Thoracic aorta (tissue), 2 donors: ENCODE measurements at places on chromosomes 12 and 14. TPM values are rescaled to one million over a fixed set of nuclear protein-coding genes. Genes with fewer than 3 reads are reported as not detected.

DNA sequence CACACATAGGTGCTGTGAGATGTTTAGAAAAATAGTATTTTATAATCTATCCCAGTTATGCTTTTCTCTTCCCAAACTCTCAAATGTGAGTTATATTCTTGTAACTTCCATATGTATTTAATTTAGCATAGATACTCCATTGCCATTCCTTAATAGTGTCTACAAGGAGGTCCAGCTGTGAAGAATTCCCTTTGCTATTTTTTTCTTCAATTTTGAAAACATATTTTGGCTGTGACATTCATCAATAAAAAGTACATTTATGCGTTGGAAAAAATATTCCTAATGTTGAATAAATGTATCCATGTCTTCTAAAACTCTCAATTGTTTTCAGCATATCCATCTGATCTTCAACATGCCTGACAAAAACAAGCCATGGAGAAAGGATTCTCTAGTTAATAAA, 1402.0 kb upstream of the SEL1L start:
- no peak for DNase-seq
- H3K4me1 ChIP-seq: peaks cover 19% of the 10 kb centered on the region
- no peaks in the 10 kb centered on the region for H3K36me3 ChIP-seq
- H3K27ac ChIP-seq: no peak overlapping the region
- H3K4me3 ChIP-seq: no peak overlapping the region

Gene ACSM4
- total RNA-seq: not detected

DNA sequence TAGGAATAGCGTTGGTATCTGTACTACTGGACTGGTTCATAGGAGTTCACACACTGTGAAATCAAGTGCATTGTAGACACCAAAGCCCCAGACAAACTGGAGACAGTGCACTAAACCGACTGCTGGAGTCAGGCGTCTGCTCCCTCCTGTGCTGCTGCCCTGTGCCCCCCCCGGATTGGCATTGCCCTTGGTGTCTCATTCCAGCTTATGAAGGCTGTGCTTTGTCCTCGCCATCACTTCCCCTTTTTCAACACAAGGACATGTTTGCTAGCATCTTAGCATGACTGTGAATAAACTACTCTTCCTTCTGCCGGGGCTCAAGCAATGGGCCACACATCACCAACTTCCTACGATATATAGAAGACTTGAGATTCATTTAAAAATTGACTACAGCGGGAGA, 84.0 kb downstream of the TMCC3 start:
- DNase-seq: no peak
- H3K36me3 ChIP-seq: peaks cover 4% of the 10 kb centered on the region
- no peaks in the 10 kb centered on the region for H3K4me1 ChIP-seq
- H3K27ac ChIP-seq: no peak overlapping the region
- no peaks in the 10 kb centered on the region for H3K27me3 ChIP-seq

Gene COX8C
- total RNA-seq: not detected

GRCh38 chr12:124388679-124389137, 93.8 kb downstream of the RFLNA start:
- DNase-seq: no peak
- H3K4me3 ChIP-seq: peak overlapping the region; percentile 88
- peak overlapping the region; percentile 96 for H3K27ac ChIP-seq
- peaks cover 78% of the 10 kb centered on the region for H3K4me1 ChIP-seq
- peaks cover 20% of the 10 kb centered on the region for H3K36me3 ChIP-seq

Gene SLC5A8
- not detected for total RNA-seq

GRCh38 chr12:28987538-28988324, 161.3 kb upstream of the FAR2 start:
- no peak overlapping the region for H3K27ac ChIP-seq
- no peaks in the 10 kb centered on the region for H3K4me1 ChIP-seq
- no peaks in the 10 kb centered on the region for H3K36me3 ChIP-seq
- no peaks in the 10 kb centered on the region for H3K27me3 ChIP-seq
- no peak for DNase-seq
- H3K4me3 ChIP-seq: no peak overlapping the region

Gene OR4K15
- not detected for total RNA-seq

Gene TMEM119
- total RNA-seq: 4.6 TPM

Gene SLC15A4
- 165 TPM for total RNA-seq

Gene ADIPOR2
- 43.0 TPM for total RNA-seq

DNA sequence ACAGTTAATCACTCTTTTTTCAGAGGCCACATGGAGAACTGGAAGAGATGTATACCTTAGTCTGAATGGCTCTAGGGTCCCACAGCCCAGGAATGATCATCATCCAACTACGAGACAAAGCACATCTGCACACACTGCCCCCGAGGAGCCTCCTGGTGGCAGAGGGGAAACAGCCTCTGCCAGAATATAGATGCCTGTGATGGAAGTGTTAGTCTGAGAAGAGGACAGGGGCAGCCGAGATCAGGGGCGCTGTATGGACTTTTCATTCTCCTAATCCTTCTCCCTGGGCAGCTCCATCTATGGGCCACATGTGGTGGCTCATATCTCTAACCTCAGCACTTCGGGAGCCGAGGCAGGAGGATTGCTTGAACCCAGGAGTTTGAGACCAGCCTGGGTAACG, 82.8 kb upstream of the CAPRIN2 start:
- H3K27ac ChIP-seq: no peak overlapping the region
- H3K27me3 ChIP-seq: no peaks in the 10 kb centered on the region
- no peak for DNase-seq
- H3K4me1 ChIP-seq: no peaks in the 10 kb centered on the region
- H3K36me3 ChIP-seq: no peaks in the 10 kb centered on the region

- no peak overlapping the region for H3K4me3 ChIP-seq
- H3K27ac ChIP-seq: peak overlapping the region; percentile 40
- H3K27me3 ChIP-seq: no peaks in the 10 kb centered on the region
Measured at GRCh38 chr14:59305836-59306555, 117.5 kb downstream of the DAAM1 start.

DNA sequence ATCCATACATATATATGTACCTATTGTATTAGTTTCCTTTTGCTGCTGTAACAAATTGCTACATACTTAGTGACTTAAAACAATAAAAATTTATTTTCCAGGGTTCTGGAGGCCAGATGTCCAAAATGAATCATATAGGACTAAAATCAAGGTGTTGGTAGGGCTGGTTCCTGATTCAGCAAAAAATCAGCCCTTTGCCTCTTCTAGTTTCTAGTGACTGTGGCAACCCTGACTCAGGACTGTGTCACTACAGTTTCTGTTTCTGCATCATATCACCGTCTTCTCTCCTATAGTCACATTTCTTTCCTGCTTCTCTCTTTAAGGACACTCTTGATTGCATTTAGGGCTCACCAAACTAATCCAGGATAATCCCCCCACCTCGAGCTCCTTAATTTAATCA, 386.3 kb upstream of the TBX3 start:
- H3K4me1 ChIP-seq: no peaks in the 10 kb centered on the region
- H3K36me3 ChIP-seq: no peaks in the 10 kb centered on the region
- no peak overlapping the region for H3K27ac ChIP-seq

- H3K4me3 ChIP-seq: no peak overlapping the region
- no peaks in the 10 kb centered on the region for H3K27me3 ChIP-seq
- DNase-seq: no peak
- peaks cover 23% of the 10 kb centered on the region for H3K4me1 ChIP-seq
Measured at GRCh38 chr14:68669603-68670358, 123.1 kb downstream of the ZFP36L1 start.

- no peak for DNase-seq
- no peaks in the 10 kb centered on the region for H3K36me3 ChIP-seq
- no peak overlapping the region for H3K4me3 ChIP-seq
- no peak overlapping the region for H3K27ac ChIP-seq
- H3K4me1 ChIP-seq: peaks cover 50% of the 10 kb centered on the region
Measured at GRCh38 chr12:20452496-20453010, 84.2 kb downstream of the PDE3A start.

Gene TAS2R43
- total RNA-seq: 6.3 TPM

DNA sequence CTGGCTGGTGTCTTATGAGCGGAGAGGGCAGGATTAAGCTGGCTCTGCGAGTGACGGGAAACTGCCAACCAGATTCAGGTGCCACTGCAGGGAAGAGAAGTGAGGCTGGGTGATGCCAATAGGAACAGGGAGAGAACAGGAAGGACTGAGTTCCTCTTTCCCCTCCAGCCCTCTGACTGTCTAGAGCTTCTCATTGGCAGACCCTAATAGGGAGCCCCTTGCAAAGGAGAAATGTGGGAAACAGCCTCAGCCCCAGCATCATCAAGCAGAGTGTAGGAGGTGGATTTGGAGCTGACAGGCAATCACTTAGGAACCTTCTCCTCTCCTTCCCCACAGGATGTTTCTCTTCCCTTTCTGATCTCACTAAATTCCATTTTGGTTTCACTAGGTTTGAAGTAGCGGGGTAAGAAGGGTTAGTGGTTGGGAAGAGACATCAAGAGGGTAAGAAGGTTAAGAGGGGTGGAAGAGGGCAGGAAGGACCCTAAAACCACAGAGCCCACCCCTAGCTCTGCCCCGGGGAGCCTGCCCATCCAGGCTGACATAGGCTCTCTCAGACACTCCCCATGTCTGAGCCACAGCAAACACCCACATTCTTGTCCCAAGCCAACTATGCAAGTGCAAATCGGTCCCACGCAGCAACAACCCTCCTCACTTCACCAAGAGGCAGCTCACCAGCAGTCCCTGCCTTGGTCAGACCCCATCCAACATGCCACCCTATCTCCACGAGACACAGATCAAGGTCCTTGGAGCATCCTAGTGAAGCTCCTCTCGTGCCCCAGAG, 111.1 kb downstream of the STAB2 start:
- peaks cover 13% of the 10 kb centered on the region for H3K4me1 ChIP-seq
- H3K27me3 ChIP-seq: no peaks in the 10 kb centered on the region
- DNase-seq: no peak
- no peak overlapping the region for H3K4me3 ChIP-seq
- no peak overlapping the region for H3K27ac ChIP-seq

- H3K4me3 ChIP-seq: no peak overlapping the region
- no peak overlapping the region for H3K27ac ChIP-seq
- peaks cover 17% of the 10 kb centered on the region for H3K4me1 ChIP-seq
- H3K36me3 ChIP-seq: peaks cover 8% of the 10 kb centered on the region
- no peak for DNase-seq
Measured at GRCh38 chr12:62297321-62297720, 37.1 kb downstream of the USP15 start.

Gene MUCL1
- not detected for total RNA-seq

- peaks cover 31% of the 10 kb centered on the region for H3K4me1 ChIP-seq
- no peak for DNase-seq
Measured at GRCh38 chr14:100303179-100303578, 3.1 kb downstream of the SLC25A29 start.
